NCI-H2081 (cell line): ENCODE measurements at places on chromosomes 4 and X.

- no peak for DNase-seq
Measured at GRCh38 chr4:183905593-183906488, 734 bp downstream of the STOX2 start.

- DNase-seq = no peak
Measured at GRCh38 chrX:145609951-145610511, 207.6 kb upstream of the SLITRK2 start.

DNA sequence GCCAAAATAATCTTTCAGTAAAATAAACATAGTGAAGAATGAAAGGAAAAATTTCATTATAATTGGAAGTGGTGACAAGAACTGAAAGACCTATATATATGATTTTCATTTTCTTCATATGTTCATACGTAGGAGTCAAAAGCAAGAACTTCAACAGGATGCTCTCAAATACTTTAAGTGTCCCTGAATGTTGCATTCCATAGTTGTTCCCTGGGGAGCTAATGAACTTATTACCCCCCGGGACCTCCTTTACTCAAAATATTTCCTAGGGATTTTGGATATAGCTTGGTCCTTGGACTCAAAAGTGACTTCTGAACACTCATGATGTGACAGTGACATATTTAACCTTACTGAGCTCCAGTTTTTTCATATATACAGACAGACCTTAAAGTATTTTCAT lies 44.9 kb upstream of the NDST4 start:
- no peak for DNase-seq

GRCh38 chr4:187354740-187355139 lies 631.1 kb upstream of the FAT1 start:
- no peak for DNase-seq

DNA sequence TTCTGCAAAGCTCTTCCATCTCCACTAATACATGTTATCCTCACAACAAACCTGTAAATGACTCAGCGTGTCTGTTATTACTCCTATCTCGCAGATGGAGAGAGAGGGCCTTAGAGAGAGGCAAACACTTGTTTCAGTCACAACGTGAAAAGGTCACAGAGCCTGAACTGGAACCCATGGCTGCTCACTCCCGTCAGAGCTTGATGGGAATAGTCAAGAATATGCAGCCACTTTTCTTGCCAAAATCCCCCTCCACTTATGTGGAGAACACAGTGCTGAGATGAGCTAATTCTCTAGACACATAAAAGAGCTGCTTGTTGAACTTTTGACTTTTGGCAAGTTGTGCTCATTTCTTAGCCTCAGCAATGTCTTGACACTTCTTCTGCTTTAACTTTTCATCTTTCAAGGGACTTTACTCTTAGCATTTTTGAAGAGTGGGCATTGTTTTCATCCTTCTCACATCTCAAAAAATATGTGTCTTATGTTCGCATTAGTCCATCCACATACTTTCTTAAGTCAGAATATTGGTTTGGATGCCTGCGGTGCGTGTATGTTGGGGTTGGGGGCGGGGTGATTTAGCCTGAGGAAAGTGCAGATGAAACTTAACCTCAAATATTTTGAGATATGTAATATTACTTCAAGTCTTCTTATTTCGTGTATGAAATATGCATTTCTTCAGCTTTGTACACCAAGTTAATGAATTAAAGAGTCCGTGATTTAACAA lies 69.2 kb downstream of the SYNPO2 start:
- DNase-seq = no peak

DNA sequence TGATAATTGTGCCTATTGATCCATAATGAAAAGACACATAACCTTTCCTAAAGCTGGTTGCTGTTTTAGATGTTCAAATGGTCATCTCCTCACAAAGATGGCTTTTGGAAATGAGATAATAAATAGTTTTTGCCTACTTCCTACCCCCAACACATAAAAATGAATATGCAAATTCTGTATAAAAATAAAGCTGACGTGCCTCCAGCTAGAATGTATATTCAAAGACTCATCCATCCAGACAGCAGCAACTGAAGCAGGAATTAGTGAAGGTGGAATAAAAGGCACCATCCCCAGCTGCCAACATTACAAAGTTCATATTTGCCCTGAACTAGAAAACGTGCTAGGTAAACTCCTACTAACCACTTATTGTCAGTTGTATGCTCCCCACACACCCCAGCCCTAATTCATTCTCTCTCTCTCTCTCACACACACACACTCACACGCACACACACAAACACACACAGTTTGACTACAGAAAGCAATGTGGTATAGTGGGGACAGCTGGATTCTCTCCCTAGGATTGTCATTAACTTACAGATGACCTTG lies 53.6 kb downstream of the PCDH19 start:
- DNase-seq = no peak

- no peak for DNase-seq
Measured at GRCh38 chr4:7932287-7932686, 7.4 kb downstream of the AFAP1 start.

DNA sequence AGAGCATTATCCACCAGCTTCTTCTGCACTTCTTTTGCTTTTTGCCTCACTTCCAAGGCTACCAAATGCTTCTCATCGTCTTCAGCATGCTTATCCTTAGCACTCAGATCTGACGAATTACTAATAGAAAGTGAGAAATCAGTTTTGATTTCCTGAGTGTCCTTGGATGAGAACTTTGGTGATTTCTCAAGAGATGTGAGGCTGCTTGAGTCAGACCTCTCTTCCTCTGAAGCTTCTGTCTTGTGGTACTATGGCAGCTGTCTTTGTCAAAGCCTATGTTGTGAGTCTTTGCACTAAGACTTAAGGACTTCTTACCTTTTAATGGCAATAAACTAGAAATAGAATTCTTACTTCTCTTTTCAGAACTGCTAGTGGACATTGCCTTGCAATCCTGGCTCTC lies 169.9 kb downstream of the CPE start:
- DNase-seq = no peak

DNA sequence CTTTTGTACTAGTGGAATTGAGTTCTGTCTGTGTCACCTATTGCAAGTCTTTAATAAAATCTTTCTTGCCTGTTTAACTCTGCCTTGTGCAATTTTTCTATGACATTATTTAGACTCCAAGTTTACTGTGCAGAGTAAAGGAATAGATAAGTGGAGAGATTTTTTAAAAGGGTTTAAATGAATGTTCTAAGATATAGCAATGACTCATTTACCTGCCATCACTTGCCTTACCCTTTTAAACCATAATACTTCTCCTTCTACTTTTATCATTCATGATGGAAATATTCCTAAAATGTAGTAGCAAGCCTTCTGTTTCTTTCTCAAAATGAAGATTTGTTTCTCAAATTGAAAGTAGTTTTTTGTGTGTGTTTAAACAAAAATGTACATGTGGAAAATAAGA lies 782.8 kb upstream of the MAGEB2 start:
- DNase-seq = no peak

- DNase-seq = no peak
Measured at GRCh38 chr4:156595041-156595440, 376.6 kb downstream of the PDGFC start.

DNA sequence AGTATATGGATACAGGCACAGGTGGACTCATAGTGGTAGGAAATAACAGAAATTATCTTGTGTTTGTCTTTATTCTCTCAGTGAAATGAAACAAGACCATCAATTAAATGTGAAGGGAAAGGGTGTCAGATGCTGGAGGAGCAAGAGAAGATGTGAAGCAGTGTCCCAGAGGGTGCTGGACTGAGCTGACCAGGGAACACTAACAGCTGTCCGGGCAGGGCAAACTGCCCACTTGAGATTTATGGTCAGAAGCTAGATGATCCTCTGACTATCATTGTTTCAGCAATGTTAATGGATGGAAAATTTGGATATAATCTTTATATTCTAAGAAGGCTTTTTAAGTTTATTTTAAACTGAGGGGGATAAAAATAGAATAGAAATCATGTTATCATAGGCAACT lies 267.2 kb upstream of the SLC7A11 start:
- DNase-seq = no peak

GRCh38 chr4:12973522-12973921 lies 510.6 kb downstream of the RAB28 start:
- no peak for DNase-seq

DNA sequence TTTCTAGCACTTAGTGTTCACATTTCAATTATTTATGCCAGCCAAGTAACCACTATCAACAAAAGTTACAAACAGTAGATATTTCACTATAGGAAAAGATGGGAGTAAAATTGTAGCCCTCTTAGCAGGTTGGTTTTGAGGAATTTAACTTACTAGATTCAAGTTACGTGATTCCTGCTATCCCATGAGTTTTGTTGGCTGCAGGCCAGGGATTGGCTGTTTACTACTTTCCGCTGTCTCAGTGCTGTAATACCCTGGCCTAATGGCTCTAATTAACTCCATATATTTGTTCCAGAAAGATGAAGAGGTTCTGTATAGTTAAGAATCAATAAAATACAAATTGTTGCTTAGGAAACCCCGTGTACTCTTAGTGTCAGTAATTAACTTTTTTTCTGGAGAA lies 55.5 kb upstream of the MAGED1 start:
- DNase-seq = no peak

DNA sequence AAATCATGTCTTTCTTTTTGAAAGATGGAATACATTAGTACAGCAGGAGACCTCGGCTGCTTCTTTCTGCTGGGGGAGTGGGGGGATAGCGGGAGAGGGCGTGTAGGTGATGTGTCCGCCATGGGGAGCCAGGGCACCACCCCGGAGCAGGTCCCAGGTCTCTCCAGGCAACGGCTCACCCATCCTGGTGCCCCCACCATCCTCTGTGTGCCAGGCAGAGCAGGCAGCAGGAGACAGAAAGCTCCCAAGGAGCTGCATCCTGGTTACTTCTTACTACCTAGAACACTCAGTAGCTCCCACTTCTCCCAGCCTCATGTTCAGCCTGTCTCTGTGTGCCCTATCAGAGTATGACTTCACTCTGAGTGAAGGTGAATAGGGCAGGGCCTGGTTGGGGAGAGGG lies 23.6 kb downstream of the TNIP2 start:
- DNase-seq = no peak

- no peak for DNase-seq
Measured at GRCh38 chr4:179624768-179625181, 2182.5 kb upstream of the AGA start.

DNA sequence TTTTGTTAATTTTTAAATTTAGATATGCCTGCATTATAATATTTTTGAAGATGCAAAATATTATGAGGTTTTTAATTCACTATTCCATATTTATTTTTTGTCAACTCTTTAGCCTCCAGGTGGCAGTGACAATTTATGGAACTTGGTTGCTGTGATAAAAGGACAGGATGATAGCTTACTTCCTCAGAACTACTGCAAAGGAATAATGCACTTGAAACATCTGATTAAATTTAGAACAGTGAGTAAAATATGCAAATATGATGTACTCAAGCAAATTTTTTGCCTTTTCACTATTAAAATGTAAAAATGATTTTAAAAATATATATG lies 45.1 kb downstream of the SPATA4 start:
- no peak for DNase-seq

DNA sequence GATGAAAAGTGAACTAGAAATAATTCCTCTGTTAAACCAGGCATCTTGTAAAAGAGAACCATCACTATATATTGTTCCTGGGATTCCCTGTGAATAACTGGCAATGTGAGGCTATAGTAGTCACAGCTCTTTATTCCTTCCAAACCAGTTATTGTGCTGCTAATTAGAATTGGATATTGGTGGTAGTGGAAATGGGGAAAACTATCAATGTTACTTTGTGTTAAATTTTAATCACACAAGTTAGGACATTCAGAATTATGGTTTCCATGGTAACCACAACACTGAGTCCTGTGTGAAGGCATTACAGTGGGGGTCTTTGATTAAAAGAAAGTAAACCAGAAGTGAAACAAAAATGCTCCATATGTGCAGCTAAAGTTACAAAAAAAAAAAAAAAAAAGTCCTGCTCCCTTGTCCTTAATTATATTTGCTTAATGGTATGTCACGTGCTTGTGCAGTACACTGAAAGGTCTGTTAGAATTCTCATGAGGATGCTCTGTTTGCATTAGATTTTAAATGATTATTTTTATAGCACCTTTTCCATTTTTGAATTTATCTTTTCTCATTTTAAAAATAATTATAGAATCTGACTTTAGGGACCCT lies 200.4 kb downstream of the ADGRL3 start:
- DNase-seq = no peak

GRCh38 chr4:26670903-26671537 lies 87.1 kb downstream of the TBC1D19 start:
- peak; percentile 10 for DNase-seq

- DNase-seq = no peak
Measured at GRCh38 chr4:7103607-7104365, 35.9 kb upstream of the GRPEL1 start.

GRCh38 chr4:147528054-147528453 lies 47.2 kb downstream of the EDNRA start:
- no peak for DNase-seq

DNA sequence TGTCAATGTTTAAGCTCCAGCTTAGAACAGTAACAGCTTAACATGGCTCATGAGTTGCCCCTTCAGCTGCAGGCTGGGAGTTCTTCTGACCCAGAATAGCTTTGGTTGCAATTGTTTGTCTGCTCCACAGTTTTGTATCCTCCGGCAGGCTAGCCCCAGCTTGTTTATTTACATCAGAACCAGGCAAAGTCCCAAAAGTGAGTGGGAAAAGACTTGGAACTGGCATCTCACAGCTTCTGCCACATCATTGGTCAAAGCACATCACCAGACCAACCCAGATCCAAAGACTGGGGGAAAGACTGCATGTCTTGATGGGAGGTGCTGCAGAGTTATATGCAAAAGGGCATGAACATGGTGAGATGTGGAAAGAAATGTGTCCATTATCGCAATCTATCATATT lies 231.2 kb upstream of the CPEB2 start:
- no peak for DNase-seq

GRCh38 chr4:83240379-83240875 lies 44.2 kb downstream of the COQ2 start:
- no peak for DNase-seq

DNA sequence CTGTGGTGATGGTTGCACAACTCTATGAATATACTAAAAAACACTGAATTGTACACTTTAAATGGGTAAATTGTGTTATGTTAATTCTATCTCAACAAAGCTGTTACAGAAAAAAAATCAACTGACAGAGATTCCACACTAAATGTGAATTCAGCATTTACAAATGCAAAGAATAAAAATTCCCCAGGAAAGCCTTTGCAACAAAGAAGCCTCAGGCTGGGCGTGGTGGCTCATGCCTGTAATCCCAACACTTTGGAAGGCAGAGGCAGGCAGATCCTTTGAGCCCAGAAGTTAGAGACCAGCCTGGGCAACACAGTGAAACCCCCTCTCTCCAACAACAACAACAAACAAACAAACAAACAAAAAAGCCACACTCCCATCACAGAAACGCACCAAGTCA lies 8.9 kb downstream of the BCLAF3 start:
- no peak for DNase-seq

DNA sequence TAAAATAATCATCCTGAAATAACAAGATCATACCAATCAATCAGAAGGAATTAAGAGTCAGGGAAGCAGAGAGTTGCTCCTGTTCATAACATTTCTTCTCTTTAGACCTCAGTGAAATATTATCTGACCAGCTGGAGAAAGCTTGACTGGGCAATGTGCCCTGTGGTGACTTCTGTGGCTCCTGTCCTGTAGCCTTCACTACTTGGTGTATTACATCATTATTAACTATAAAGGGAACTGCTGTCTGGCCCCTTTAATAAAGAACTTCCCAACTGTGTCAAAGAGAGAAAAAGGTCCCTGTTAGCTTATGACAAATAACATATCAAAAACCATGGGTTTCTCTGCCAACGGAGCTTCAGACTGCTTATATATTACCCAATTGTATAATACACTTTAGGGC lies 18.0 kb downstream of the OPHN1 start:
- DNase-seq = no peak
